Astrocyte (in vitro differentiated cells and primary cell): ENCODE measurements at places on chromosomes 16 and 17.
A peak's percentile ranks its signal among the peaks of the same experiment; 100 is the strongest.

GRCh38 chr17:32861981-32862380 lies 14.9 kb downstream of the MYO1D start:
- DNase-seq, result no peak

DNA sequence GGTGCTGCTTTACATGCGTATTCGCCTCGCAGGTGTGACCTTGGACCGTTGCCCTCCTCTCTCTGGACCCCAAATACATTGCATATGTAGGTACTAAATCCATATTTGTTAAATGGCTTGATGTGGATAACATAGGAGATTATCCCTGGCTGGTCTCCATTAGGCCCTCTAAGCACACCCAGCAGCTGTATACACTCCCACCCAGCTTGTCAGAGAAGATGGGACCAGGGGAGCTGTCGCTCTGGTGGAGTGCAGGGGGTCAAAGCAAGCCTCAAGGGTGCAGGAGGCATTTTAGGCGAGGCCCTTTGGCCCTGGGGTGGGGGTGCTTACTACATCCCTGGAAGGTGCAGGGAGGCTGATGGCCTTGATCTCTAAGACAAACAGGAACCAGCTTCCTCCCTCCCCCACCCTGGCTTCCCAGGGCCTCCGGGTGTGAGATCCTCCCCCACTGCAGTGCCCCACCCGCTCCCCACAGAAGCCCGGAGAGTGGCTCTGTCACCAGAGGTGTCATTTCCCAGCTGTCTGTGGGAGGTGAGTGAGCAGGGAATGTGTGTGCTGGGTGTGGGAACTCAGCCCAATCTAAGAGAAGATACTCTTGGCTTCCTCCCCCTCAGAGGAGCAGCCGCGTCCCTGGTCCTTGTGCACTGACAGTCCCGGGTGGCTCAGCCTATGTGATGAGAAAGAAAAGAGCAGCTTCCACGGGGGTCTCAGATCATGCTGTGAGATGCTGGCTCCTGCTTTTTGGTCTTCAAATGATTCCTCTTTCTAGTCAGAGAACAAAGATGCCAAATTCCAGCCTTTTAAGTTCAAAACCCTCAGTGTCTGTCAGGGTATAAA lies 1.4 kb upstream of the VAMP2 start:
- peak; percentile 25 for DNase-seq

DNA sequence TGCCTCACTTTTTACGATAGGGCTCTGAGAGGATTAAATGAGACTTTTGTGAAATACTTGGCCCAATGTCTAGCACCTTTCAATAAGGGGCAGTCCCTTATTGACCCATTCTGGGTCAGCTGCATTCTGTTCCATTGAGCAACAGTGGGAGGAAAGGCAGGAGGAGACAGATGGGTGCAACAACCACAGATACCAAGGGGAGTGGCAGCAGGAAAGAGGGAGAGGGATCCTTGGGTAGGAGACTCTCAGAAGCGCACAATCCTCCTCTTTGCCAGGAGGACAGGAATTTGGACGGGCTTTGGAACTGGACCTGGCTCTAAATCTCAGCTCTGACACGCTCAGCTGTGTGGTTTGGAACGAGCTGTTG lies 3.5 kb downstream of the PIPOX start:
- no peak for DNase-seq

GRCh38 chr17:76469076-76469990 lies 1.9 kb downstream of the AANAT start:
- no peak for DNase-seq

DNA sequence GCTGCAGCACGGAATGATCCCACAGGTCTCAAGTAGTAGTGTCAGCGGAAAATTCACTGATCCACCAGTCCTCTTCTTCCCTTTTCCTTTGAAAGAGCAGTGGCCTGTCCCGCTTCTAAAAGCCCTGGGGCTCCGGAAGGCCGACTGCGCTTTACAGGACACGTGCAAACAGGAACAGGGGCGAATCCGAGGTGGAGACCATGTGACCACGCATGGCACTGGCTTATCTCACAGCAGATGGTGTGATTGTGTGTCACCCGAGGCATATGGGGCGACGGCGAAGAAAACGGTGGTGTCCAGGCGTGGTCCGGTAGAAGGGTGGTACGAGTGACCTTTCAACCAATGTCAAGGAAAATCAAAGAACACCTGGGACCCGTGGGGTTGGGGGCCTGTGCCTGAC lies 12.0 kb upstream of the KCNJ18 start:
- DNase-seq, result no peak

- DNase-seq, result peak; percentile 39
Observed at GRCh38 chr16:27867122-27868110, 196.1 kb downstream of the GSG1L start.

- no peak for DNase-seq
Observed at GRCh38 chr17:5667871-5668270, 83.6 kb upstream of the NLRP1 start.

- no peak for DNase-seq
Observed at GRCh38 chr17:76506408-76507345, 5.5 kb upstream of the RHBDF2 start.

GRCh38 chr16:2840914-2841313 lies 10.8 kb downstream of the ZG16B start:
- DNase-seq, result no peak

GRCh38 chr17:28001149-28001548 lies 41.3 kb upstream of the NLK start:
- DNase-seq, result no peak
